ENCODE measurements at places on chromosomes 11 and 22. TPM values are rescaled to one million over a fixed set of nuclear protein-coding genes. Genes with fewer than 3 reads are reported as not detected.

The STK33 gene
- total RNA-seq, result 0.74 TPM

The MS4A15 gene
- total RNA-seq, result not detected

The C11orf16 gene
- not detected for total RNA-seq

The PLEKHA7 gene
- total RNA-seq, result 0.10 TPM

The OR51B4 gene
- not detected for total RNA-seq

The RTN4RL2 gene
- total RNA-seq, result not detected

The SLN gene
- not detected for total RNA-seq

The RPL27A gene
- 504 TPM for total RNA-seq

The SGSM1 gene
- 0.75 TPM for total RNA-seq

The FAM168A gene
- total RNA-seq, result 17.2 TPM

The SERGEF gene
- total RNA-seq, result 50.7 TPM

- no peak for DNase-seq
Observed at GRCh38 chr11:123416566-123416965, 13.5 kb upstream of the GRAMD1B start.

- DNase-seq, result no peak
Observed at GRCh38 chr11:120556797-120557196, 45.2 kb downstream of the GRIK4 start.

DNA sequence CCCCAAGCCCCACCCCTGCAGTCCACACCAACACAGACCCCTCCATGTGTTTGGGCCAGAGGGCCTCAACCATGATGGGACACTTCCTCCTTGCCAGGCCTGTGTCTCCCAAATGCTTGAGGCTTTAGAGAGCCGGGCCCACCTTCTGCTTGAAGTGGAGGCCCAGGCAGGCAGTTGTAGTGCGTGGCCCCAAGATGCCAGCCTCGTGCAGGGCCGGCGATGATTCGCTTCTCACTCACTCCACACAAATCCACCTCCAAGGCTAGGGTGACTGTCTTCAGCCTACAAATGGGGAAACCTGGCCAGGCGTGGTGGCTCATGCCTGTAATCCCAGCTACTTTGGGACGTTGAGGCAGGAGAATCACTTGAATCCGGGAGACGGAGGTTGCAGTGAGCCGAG is 5.7 kb downstream of the PRR5 start:
- DNase-seq, result no peak

- DNase-seq, result no peak
Observed at GRCh38 chr11:57888386-57888785, 126.8 kb downstream of the CTNND1 start.

GRCh38 chr11:115705200-115705599 is 201.0 kb upstream of the CADM1 start:
- no peak for DNase-seq

DNA sequence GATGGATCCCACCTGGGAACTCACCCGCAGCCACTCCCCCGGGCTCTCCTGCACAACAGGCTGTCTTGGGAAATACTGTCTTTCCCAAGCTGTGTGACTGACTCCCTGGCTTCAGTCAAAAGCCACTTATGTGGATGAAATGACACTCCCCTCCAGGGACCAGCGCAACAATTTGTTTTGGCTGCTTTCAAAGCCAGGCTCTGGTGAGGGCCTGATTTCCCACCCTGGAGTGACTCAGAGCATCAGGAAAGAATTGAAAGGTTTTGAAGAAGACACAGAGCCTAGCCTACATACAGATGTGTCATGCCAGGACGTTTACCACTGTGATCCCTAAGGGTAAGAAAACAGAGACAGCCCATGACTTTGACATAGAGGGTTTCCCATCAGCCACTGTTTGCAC is 550.5 kb downstream of the MIAT start:
- no peak for DNase-seq

DNA sequence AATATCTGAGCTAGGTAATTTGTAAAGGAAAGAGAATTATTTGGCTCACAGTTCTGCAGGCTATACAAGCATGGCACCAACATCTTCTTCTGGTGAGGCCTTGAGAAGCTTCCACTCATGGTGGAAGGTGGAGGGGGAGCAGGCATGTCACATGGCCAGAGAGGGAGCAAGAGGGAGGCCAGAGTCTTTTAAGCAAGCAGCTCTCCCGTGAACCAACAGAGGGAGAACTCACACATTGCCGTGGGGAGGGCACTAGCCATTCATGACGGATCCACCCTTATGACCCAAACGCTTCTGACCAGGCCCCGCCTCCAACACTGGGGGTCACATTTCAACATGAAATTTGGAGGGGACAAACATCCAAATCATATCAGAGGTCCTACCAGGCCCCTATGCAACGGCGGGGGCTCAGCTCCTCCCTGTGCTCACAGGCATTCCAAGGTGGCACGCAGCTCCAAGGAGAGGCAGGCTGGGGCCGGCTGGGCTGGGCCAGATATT is 4.6 kb downstream of the C11orf96 start:
- DNase-seq, result no peak

- no peak for DNase-seq
Observed at GRCh38 chr11:64290352-64291261, 495 bp upstream of the KCNK4 start.

GRCh38 chr22:38346506-38346905 is 29.3 kb upstream of the CSNK1E start:
- no peak for DNase-seq

DNA sequence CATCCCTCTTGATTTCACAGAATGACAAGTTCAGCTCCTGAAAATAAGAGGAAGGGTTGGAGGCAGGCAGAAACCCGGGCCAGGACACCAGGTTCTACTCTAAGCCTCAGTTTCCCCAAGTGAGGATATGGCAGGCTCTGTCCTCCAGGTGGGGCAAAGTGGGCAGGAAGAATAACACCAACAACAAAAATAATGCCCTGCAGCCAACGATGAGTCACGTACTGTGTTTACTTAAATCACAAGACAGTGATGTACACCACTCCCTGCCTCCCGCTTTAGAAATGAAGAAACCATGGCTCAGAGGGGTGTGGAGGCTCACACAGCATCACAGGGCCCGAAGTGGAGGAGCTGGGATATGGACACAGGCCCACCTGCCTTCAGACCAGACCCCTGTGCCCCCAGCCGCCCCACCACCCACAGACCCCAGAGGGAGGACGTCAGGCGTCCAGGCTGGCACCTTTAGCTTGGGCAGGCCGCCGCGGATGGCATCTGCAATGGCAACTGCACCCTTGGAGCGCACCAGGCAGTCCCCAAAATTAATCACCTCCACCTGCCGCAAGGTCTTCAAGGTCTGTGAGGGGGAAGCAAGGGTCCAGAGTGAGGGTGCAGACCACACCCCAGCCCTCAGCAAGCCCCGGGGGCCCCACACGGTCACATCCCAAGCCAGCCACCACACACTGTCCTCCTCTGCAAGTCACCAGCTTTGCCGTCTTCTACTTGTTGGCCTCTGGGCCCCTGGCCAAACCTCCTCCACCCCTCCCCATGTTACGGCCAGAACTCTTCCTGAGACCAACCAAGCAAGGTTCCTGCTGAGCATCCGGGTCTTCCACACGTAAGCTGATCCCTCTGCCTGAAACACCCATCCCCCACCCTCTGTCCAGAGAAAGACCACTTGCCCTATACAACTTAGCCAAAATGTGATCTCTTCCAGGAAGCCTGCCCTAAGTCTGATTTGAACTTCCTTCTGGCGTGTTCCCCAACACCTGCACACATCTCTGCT is 15.8 kb upstream of the CHADL start:
- peak; percentile 53 for DNase-seq

DNA sequence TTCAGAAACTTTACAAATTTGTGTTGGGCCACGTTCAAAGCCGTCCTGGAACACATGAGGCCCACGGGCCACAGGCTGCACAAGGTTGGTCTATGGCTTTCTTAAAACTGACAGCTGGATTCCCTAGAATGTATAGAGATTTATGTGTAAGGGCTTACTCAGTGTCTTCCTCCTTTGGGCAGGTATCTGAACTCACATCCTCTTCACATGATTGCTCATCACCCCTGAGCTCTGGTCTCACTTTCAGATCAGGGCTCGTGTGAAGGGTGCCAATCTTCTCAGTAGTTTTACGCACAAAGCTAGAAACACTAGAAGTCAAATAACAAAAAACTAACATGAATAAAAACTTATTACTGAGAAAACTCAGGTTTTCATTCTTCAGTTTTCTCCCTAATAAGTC is 27.1 kb downstream of the HPS5 start:
- no peak for DNase-seq

- DNase-seq, result no peak
Observed at GRCh38 chr22:17475318-17476230, 87.7 kb upstream of the SLC25A18 start.

- no peak for DNase-seq
Observed at GRCh38 chr11:59097113-59097708, 9.8 kb upstream of the FAM111B start.

GRCh38 chr11:116465056-116465455 is 307.7 kb downstream of the BUD13 start:
- no peak for DNase-seq

GRCh38 chr11:5705688-5706087 is 16.1 kb downstream of the TRIM22 start:
- DNase-seq, result no peak

GRCh38 chr11:14362611-14363010 is 3.6 kb upstream of the RRAS2 start:
- DNase-seq, result no peak

GRCh38 chr22:30438559-30438958 is 13.0 kb downstream of the MTFP1 start:
- no peak for DNase-seq

- DNase-seq, result no peak
Observed at GRCh38 chr11:73428227-73428626, 52.0 kb downstream of the RELT start.

DNA sequence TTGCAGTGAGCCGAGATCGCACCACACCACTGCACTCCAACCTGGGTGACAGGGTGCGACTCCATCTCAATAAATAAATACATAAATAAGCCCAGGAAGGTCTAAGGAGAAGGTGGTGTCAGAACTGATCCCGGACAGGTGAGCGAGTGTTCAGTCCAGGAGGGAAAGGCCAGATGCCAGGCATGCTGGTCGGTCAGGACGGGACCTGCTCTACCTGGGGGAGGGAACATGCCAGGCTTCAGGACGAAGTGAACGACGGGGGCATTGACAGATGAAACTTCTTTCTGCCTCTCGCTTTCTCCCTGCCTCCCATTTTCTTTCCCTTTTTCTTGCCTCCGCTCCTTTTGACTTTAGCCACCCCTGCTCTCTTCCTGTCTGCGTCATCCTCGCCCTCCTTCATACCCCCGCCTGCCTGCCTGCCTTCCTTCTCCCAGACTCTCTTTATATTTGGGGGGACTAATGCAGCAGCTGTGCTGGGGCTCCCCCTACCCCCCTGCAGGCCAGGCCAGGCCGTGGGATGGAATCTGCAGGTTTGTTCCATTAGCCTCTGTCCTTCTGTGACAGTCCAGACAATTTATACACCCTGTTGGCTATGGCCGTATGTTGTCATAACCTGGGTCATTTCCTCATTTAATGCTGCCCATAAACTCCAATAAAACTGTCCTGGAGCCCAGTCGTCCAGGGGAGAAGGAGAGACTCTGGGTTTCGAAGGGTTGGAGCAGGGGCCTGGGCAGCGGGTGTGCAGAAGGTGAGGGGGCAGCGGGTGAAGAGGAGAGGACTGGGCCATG is 209.2 kb upstream of the TBCEL start:
- no peak for DNase-seq

GRCh38 chr11:116085031-116085635 is 580.9 kb upstream of the CADM1 start:
- DNase-seq, result no peak

DNA sequence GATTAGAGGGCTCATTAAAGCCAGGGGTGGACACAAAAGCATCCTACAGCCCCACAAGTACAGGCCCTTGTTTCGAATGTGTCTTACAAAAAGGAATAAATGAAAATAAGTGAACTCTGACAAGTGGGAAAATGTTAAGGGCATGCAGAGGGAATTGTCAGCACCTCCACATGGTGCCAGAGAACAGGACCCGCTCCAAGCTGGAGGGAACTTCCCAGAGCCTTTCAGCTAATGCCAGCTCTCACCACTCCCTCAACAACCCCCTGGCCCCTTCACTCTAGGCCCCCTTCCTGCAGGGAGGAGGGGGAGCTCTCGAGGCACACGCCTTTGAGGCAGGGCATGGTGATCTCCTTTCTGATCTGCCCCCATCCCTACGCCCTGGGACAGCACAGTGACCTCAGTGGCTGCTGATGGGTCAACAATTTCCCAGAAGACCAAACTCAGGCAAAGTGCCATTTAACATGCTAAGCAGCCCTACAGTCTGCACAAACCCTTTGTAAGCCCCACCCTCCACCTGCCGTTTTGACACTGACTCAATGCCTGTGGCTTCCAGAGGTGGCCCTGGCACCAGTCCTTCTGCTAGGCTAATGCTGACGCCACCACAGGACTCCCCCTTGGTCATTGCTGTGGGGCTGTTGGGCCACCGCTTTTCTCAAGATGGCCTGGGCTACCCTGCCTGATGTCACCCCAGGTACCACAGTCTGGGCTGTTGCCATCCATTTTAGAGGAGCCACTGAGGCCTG is 12.5 kb upstream of the CHST1 start:
- DNase-seq, result no peak

- no peak for DNase-seq
Observed at GRCh38 chr11:5289696-5290095, 12.1 kb downstream of the OR51B4 start.
